ENCODE measurements at places on chromosomes 12 and 14.

DNA sequence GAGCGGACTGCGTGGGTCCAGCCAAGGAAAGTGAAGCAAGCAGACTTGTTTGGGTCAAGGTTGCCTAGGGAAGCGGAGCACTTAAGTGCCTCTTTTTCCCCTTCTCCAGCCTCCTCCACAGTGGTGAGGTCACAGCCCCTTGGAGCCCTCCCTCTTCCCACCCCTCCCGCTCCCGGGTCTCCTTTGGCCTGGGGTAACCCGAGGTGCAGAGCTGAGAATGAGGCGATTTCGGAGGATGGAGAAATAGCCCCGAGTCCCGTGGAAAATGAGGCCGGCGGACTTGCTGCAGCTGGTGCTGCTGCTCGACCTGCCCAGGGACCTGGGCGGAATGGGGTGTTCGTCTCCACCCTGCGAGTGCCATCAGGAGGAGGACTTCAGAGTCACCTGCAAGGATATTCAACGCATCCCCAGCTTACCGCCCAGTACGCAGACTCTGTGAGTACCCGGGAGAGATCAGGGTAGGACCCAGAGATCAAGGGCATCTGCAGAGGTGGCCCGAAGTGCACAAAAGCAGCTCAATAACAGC is at the start of gene TSHR:
TSS of gene TSHR (plus strand) at position 206 of the 526 bp plus-strand sequence. CDS start at position 266, 60 bp downstream.
- DNase-seq, result no peak

GRCh38 chr12:78420991-78421390 is 443.6 kb upstream of the SYT1 start:
- DNase-seq, result no peak

- no peak for DNase-seq
Observed at GRCh38 chr12:114673169-114673833, 10.7 kb downstream of the TBX3 start.

- no peak for DNase-seq
Observed at GRCh38 chr12:126404293-126404881, 1339.2 kb downstream of the AACS start.

- DNase-seq, result no peak
Observed at GRCh38 chr14:42163136-42163535, 556.5 kb downstream of the LRFN5 start.

DNA sequence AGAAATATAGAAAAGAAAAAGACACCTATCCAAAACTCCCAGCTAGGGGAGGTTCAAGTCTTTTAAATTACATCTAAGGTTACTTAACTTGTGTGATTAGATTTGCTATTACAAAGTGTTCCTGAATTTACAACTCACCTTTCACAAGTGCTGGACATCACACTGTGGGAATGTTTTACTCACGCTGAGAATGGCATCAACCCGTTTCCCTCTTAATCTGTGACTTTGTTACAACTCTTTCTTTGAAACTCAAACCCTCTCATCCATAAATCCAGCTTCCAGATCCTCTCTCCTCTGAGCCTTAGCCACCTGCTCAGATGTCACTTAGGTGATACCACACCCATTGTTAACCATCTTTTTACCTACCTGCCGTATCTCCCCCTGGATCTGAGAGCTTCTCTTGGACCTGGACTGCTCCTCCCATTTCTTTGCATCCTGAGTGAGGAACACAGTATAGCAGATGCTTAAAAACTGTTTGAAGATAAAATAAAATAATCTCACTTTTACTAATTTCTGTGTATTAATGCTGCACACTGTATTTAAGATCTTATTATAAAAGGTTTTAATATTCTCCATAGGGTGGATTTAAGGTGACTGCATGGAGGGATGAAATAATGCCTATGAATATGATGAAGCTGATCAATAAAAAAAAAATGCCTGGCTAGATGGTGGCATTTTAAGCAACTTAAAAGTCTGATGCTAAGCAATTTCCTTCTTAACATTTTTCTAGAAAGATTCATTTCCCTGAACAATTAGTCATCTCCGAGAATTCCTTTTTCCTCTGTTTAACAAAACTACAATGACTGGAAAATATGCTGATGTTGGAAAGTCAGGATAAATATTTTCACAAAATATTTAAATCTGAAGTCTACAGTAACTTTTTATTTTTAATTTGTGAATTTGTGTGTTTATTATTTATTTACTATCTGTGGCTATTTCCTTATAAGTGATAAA is 39.1 kb upstream of the NAP1L1 start:
- no peak for DNase-seq

GRCh38 chr12:132658149-132658894 is 28.8 kb downstream of the POLE start:
- no peak for DNase-seq

- no peak for DNase-seq
Observed at GRCh38 chr12:11902525-11902875, 168.2 kb upstream of the BCL2L14 start.

GRCh38 chr14:78782551-78782950 is 612.4 kb downstream of the NRXN3 start:
- DNase-seq, result no peak

DNA sequence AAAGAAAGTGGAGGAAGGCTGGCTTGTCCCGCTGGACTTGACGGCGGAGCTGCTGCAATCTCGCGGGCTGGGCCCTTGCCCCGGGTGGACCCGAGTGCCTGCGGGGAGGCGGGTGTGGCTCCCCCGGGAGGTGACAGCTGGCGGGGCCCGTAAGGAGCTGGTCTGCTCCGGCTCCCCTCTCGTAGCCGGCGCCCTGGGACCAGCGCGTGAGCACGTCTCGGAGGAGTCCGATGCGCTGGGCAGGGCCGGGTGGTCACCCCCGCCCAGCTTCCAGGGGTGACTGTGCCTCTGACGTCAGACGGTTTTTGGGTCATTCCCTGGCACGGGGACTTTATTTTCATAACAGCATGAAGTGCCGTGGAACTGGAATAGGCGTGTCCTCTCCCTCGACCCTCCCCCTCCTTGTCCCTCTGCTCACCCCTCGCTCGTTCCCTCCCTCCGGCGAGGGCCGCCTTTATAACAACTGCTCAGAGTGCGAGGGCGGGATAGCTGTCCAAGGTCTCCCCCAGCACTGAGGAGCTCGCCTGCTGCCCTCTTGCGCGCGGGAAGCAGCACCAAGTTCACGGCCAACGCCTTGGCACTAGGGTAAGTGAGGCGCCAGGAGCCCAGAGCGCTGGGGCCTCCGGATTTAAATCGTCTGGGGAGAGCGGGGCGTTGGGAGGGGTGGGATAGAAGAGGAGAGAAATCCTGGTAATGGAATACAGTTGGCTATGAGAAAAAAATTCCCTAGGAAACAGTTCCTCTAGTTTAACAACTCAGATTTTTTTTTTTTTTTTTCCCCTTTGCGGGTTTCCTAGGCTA is at the start of gene GPRC5A:
TSS of gene GPRC5A (plus strand) at position 483 of the 801 bp plus-strand sequence. CDS start 16,688 bp downstream, outside the sequence.
- peak; percentile 44 for DNase-seq
